ENCODE measurements at places on chromosomes 1 and 21. TPM values are rescaled to one million over a fixed set of nuclear protein-coding genes. Genes with fewer than 3 reads are reported as not detected.

GRCh38 chr1:204192589-204193352 is 3.5 kb downstream of the KISS1 start:
- DNase-seq: no peak

GPR89B gene
- total RNA-seq: 26.3 TPM

DNA sequence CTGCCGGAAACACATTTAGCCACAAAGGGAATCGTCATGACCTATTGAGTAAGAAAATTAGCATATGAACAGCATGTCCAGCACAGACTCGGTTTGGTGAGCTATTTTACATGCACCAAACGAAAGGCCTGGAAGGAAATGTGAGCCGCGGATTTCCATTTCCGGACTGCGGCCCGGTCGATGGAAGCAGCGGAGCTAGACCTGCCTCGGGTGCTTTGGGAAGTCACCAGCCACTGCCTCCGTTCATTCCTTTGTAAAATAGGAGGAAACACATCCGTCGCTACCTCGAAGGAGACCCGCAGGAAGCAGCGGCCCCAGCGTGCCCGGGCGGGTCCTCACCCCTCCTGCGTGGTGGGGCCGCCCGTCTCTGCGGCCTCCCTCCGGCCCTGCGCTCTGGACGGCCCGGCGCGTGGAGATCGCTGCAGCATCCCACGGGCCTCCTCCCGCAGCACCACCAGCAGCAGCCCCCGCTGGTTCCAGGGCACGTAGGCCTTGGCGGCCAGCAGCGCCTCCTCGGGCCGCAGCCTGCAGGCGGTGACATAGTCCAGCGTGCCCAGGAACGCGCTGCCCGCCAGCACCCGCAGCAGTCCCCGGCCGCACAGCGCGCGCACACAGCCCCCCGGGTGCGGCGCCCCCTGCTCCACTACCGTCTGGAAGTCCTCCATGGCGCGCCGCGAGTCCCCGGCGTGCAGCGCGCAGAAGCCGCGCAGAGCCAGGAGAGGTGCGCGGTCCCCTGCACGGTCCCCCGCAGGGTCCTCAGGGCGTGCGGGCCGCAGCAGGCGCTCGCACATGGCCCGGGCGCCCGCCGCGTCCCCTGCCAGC is 12.1 kb downstream of the TTC34 start:
- peak; percentile 22 for DNase-seq

LPGAT1 gene
- total RNA-seq: 35.8 TPM

- no peak for DNase-seq
These were observed at the start of gene KRTAP19-3 for GRCh38 chr21:30491963-30492428. TSS of gene KRTAP19-3 (minus strand) at chr21:30492013. CDS start at chr21:30491957, 56 bp downstream.

GRCh38 chr1:1290238-1290731 is 10.0 kb downstream of the SCNN1D start:
- no peak for DNase-seq

- DNase-seq: no peak
These were observed 34.6 kb downstream of the LUZP1 start for GRCh38 chr1:23134055-23134454.

DNA sequence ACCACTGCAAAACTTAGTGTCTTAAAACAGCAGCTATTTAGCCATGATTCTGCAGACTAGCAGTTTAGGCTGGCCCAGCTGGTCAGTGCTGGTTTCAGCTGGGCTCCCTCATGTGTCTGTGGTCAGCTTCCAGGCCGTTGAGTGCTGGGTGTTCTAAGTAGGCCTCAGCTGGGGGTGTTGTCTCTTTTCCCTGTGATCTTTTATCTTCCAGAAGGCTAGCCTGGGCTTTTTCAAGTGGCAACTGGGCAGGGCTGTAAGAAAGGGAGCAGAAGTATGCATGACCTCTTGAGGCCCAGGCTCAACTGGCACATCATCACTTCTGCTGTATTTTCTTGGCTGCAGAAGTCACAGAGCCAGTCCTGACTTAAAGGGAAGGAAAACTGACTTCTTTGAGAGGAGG is 136.1 kb downstream of the KIF26B start:
- DNase-seq: no peak
